Activated CD8-positive, alpha-beta memory T cell treated with anti-CD3 and anti-CD28 coated beads for 24 hours (primary cell): ENCODE measurements at places on chromosomes 16 and 17.

DNA sequence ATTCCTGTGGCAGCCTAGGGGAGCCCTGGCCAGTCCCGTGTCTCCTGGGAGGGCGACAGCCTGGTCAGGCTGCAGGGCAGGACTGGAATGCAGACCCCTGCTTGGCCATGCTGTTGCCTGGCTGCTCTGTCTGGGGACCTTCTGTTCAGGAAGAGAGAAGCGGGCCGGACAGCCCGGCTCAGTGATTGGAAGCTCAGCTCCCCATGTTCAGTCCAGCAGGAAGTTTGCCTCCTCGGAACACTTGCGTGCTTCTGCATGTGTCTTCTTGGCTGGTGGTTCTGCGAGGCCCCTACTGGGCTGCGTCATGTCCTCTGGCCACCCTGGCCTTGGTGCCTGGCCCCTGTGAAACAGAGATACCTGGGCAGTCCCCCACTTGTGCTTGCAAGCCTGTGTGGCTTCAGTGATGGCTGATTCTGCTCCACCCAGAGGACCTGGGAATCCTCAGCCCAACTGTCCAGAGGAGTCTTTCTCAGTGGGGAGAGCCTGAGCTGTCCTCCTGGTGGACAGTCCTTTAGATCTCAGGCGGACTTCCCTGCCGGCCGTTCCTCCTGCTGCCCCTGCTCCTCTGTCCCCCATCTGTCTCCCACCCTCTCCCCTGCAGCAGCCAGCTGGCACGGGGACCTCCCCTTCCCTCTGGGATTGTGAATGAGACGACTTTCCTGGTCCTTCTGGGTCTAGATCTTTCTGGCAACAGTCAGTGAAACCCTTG, 279.5 kb downstream of the SEC14L1 start:
- no peak for DNase-seq

GRCh38 chr16:22054847-22055590, 37.3 kb upstream of the VWA3A start:
- DNase-seq = no peak

DNA sequence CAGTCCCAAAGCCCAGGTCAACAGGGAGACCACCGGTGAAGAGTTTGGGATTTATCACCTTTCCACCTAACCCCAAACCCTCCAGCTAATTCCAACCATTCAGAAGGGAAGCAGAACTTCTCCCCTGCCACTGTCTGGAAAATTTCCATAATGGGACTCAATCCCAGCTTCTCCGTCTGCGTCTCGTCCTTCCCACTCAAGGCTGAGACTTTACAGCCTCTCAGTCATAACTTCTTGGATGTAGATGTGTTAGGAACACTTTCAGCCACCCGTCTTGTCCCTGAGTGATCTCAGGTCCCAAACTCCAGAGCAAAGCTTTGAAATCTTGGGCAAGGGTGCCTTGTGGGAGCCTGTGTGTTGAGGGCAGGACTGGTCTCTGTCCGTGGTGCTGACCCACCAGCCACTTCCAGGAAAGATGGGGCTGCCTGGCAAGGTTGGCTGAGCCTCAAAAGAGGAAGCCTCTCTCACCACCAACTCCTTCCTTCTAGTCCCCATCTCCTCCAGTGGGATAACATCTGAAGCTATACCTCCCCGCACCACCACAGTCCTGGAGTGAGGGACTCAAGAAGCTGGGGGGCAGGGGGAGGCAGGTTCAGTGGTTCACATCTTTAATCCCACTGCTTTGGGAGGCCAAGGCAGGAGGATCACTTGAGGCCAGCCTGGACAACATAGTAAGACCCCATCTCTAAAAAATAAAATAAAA, 9.3 kb downstream of the GAS2L2 start:
- no peak for DNase-seq

DNA sequence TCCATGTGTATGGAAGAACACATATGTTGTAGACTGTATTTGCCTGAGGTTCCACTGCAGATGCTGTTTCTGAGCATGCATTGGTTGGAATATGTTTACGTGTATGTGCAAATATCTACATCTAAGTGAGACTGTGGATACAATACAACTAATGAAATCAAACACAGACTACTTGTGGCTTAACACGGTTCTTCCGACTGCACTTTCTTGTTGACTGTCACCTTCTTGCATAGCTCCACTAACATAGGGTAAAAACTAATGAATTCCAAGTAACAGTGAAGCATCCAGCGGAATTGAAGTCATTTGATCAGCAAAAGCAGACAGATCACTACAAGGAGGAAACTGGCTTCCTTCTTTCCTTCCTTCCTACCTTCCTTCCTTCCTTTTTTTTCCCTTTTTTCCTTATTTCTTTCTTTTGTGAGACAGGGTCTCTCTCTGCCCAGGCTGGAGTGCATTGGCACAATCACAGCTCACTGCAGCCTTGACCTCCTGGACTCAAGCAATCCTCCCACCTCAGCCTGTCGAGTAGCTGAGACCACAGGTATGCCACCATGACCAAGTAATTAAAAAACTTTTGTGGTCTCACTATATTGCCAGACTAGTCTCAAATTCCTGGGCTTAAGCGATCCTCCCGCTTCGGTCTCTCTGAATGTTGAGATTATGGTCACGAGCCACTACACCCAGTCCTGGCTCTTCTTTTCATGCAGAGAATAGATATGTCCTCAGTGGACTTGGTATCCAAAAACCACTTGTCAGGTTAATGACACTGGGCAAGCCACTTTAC, 22.0 kb upstream of the CCL1 start:
- DNase-seq = no peak

- DNase-seq = no peak
Measured at GRCh38 chr16:55834049-55834448, 1.2 kb upstream of the CES1 start.

DNA sequence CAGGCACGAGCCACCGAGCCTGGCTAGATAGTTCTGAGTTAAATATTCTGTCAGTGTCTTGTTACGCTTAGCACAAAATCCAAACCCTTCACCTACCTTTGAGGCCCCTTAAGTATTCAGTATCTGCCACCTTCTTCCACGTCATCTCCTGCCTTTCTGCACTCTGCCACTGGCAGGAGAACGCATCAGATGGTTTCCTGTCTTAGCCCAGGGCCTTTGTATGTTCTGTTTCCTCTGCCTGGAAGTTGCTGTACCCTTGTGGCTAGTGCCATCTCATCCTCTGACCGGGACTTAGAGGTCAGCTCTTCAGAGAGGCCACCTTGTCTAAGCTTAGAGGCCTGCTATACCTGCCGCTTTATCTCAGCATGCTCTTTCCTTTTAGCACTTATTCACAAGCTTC, 67.5 kb upstream of the LGALS9 start:
- no peak for DNase-seq

DNA sequence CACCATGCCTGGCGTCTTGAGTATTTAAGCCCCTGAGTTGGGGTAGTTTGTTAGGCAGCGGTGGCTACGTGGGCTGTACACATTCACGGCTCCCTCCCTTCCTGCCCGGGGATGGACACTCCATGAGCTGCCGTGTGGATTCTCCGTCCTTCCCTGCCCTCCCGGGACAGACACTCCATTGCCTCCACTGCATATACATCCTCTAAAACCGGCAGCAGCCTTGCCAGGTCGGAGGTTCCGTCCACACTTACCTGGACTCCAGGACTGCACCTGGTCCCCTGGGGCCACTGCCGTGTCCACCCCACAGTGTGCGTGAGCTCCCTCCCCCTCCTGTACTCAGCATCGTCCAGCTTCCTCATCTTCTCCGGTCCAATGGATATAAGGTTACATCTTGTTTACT, 3.5 kb upstream of the SPATA2L start:
- DNase-seq = no peak

GRCh38 chr17:79242873-79243602, 168.4 kb downstream of the ENGASE start:
- no peak for DNase-seq

DNA sequence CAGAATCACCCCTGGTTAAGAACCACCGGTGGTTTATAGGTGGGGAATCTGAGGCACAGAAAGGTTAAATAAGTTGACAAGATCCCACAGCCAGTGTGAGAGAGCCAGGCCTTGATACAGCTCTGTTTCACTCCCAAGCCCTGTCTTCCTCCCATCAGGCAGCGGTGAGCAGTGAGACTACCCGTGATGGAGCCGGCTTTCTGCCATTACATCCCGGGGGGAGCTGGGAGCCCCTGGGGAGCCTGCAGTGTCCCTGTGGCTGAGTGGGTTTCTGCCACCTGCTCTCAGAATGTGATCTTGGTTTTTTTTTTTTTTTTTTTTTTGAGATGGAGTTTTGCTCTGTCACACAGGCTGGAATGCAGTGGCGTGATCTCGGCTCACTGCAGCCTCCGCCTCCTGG, 66.4 kb downstream of the ABCC1 start:
- no peak for DNase-seq

- no peak for DNase-seq
Measured at GRCh38 chr16:29994600-29995323, 655 bp downstream of the HIRIP3 start.
